Activated T-helper 1 cell treated with Interleukin-2 at 50 U/mL for 16 hours (primary cell): ENCODE measurements at places on chromosomes 2 and 18.

DNA sequence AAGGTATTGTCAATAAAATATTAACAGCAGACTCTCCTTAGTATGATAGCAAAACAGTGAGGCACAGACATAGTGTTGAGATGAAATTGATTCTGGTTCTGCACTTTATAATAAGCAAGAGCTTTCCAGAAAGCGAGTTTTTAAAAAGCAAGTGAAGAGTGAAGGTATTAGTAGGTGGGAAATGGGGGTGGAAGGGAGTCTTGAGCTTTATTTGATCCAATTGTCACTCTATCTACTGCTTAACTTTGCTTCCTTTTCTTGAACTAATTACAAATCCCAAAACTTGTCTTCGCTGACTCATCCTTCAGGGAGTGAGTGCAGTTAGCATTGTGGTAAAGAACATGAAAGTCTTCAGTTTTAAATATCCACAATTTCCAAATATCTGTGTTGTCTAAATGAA lies 120.6 kb upstream of the BOD1L2 start:
- no peak for DNase-seq

DNA sequence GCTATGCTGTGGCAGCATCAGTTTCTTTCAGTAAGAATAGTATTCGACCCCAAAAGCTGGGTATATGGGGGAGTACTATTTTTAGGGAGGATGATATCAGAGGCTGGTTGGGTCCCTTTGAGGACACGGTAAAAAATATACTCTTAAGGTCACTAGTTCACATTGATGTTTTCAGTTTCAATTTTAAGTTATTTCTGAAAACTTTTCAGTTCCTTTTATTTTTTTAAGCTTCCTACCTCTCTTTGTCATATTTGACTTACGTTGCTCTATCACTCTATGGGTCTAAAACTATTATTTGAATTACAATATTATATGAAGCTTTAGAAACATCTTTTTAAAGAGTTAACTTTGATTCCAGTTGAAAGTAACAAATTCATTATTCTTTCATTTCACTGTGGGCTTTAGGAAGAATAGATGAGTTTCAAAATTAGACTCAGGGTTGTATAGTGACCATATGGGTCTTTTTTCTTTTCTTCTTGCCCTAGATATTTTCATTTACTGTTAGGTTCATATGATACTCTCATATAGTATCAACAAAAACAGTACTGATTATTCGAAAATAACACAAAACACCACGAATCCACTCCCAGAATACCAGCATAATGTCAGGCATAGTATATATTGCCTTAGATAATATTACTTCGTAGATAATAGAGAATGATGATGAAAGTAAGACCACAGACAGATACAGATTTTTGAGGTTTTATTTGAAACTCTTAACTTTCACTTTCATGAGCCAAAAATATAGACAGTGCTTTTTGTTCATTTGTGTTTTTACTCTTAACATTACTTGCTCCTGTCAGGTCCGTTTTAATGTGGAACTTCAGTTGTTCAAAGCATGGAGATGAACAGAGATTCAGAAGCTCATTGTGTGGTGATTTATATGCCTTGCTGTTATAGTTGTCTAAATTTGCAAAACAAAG lies 9.8 kb downstream of the RMDN2 start:
- DNase-seq, result no peak

DNA sequence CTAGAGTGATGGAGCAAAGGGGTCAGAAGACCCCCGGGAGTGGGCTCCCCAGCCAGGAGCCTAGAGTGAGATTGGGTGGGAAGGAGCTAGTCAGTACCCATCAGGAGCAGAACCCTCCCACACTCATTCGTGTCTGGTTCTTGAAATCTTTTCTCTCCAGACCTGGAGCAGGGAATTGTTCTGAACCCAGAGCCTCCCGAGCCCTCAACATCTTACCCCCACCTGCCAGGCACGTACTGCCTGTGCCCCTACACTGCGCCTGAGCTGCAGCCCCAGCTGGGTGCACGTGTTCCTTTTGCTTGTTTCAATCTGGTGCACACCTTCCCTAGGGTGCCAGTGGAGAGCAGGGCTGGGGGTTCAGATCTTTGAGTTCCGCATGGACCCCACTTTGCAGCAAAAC lies 52.6 kb downstream of the BCL2L11 start:
- no peak for DNase-seq

DNA sequence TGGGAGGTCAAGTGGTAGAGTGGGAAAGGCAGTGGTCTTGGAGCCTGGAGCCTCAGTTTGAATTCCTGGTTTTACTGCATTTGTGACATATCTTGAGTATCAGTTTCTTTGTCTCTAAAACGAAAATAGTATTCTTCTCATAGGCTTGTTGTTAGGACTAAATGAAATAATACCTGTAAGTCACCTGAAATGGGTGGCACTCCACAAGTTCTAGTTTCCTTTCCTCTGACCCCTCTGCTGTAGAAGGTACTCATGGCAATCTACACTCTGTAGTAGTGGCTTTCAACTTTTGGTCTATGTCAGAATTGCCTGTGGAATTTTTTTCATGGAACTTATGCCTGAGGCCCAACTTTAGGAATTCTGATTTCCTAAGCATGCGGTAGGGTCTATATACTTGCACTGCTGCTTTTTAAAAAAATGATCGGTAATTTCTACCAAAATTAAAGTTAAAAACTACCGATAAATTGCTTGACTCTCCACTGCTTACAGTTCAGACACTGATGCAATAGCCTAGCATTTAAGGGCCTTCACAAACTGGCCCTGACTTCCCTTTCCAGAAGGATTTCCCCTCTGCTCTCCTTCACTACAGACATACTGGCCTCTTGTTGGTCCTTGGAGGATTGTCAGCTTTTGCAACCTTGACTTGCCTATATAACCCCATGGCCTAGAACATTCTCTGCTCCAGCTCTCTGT lies 47.2 kb downstream of the PLEK start:
- DNase-seq, result no peak

DNA sequence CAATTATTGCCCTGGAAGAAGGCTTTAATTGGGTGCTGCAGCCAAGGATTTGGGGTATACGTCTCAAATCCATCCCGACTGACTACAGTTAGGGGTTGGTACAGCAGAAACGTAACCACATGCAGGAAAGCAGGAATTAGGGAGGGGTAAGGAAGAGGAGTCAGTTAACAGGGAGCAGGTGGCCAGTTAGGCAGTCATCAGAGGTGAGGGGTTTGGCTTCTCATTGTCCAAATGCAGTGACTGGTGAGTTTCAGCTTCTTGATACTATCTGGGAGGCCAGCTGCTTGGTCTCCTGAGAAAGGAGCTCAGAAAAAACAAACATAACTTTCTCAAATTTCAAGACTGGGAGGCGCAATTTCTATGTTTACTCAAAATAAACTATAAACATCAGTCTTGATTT lies 38.8 kb upstream of the UBE2F start:
- DNase-seq, result no peak

DNA sequence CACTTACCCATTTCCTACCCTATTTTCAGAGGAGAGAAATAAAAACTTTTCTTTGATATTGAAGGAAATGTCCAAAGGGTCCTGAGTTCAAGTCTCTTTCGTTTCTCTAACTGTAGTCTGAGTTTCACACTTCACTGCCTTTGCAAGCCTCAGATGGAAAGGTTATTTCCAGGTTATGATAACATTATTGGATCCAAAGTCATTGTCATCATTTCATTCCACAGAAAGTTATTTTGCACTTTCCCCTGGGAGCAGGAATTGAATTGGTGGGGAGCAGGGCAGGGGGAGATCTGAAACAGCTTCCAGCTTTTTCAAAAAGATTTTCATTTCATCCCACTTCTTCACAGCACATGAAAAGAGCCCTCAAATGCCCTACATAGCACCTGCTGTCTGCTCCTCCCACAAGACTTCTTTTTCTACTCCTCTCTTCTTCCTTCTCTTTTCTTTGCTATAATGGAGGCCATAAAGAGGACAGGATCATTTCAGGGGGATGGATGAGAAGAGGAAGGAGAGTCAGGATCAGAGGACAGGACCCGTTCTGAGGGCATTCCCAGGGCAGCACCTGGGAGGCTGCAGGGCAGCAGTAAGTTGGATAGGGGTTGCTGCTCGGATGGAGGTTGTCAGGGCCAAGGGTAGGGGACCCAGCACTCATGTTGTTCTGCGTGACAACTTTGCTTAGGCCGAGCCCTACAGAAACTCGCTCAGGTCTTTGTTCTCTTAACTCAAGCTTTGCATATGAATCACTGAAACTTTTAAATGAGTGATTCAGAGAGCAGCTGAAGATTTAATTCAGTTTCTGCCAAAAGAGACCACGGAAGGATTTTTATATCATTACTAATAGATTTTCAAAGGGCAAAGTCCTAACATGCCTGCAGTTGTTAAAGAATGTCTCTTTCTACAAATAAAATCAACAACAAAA lies 11.4 kb upstream of the GALNT5 start:
- DNase-seq, result no peak

DNA sequence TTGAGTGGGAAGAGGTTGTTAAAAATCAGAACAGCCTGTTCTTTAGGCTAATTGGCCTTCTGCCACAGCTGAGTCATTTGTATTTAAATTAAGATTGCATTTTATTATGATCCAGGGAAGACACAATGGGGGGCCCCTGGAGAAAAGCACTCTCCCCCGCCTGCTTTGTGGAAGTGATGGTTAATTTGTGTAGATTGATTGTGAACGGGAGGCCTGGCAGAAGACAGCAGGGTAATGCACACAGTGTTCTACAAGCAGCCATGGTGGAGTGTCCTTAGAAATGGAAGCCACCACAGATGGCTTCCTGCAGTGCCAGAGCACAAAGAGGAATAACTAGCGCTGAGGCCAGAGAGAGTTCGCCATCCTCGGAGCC lies 19.6 kb downstream of the RAMP1 start:
- DNase-seq, result no peak

DNA sequence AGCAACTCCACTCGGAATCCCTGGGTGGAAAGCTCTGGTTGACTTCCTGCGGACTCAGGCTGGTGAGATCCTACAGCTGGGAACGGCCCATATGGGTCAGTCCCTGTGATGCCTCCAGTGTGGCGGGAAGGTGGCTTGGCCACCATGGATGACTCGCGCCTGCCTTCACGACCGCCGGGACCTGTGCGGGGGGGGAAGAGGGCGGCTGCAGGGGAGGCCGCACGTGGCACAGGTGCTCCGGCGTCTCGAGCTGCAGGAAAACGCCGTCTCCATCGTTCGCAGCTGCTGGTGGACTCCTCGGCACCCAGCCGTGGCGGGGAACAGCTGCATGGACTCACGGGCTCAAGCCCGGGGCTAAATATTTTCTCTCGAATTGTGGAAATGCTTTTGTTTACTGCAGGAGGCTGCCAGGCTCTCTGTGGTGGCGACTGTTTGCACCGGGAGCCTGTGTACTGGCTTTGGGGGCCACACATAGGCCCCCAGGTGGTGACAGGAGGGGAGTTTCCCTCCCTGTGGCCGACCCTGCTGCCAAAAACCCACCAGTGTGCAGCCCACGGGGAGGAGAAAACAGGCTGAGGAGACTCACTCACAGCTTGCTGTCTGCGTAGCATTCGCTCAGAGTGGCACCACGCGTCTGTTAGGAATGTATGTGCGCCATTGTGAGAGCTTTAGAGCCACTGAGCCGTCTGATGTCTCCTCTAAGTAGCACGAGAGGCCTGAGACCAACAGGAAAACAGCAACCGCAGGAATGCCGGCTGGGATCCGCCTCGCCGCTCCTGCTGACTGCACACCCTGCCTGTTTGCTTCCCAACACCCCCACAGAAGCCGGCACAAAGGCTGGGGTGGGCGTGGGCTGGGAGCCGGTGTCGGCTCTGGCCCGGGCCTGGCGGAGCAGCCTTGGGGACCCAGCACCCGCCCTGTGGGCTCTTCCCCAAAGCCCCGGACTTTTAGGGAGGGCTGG lies 89.2 kb downstream of the NFATC1 start:
- no peak for DNase-seq

- no peak for DNase-seq
Observed at GRCh38 chr2:161165266-161165665, 5.0 kb downstream of the TANK start.

DNA sequence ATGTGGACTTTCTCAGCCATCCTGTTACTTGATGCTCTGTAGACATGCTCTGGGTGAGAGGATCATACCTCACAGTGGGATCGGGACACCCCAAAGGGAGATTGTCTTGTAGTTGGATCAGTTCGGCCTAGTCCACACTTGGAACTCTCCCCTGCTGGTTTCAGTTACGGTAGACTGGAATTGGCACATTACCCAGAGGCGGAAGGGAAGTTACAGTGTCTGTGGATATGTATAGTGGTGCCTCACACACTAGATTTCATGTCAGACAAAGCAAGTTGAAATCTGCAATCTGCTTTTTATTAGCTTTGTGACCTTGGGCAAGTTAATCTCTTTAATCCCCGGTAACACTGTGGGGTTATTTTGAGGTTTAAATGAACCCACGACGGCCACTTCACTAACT lies 16.2 kb upstream of the CTAGE1 start:
- no peak for DNase-seq

- DNase-seq, result no peak
Observed at GRCh38 chr2:205936446-205936845, 149.5 kb downstream of the INO80D start.
